ENCODE measurements at places on chromosomes 3 and 15.
A peak's percentile ranks its signal among the peaks of the same experiment; 100 is the strongest.

GRCh38 chr3:156646958-156647357, 27.4 kb upstream of the TIPARP start:
- no peak for DNase-seq

DNA sequence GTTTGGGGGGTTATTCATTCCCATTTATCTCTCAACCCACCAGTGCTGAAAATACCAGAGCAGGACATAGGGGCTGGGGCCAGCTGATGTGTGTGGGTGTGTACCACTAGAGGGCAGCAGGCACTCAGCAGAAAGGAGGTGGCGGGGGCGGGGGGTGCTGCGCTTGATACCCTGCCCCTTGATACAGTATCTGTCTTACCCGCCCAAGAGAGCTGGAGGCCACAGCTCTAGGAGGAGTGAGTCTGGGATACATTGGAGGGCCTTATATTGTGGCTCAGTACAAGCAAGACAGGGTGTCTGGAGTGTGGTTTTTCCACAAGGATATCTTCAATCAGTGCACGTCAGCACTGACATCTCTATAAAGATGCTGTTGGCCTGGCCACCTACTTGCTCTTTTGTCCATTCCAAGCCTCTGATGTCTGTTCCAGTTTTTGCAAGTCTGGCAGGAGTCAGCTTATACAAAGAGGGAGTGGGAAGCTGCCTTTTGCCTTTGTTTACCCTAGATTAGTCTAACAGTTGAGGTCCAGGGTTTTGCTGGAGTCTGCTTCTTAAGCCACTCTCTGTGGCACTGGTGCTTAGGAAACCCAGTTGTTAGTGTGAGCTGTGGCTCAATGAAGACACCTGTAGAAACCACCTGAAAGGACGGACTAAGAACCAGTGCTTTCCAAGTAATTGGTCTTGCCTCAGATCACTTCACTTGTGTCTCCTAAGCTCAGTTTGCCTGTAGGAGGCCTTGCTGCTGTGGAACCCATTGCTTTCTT, 1.5 kb upstream of the RBM15B start:
- DNase-seq = peak; percentile 50

- DNase-seq = no peak
Measured at GRCh38 chr3:134030379-134031347, 938 bp upstream of the SLCO2A1 start.

- DNase-seq = no peak
Measured at GRCh38 chr3:107803170-107803569, 280.4 kb downstream of the BBX start.

Measured in neural crest cell (in vitro differentiated cells).